ENCODE measurements at places on chromosomes 3 and 15.

DNA sequence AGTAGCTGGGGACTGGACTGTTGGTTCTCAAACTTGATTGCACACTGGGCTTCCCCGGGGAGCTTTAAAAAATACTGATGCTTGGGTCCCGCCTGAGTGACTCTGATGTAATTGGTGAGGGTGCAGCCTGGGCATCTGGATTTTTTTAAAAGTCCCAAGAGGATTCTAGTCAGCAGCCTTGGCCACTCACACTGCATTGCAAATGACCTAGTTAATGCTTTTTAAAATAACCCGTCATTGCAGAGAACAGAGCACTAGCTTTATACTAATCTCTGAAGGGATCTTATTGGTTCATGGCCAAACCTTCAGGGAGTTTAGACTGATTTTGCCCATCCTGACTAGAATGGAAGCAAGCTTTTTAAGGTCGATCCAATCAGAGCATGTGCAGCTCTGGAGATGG is 310.6 kb upstream of the PROK2 start:
- peak; percentile 6 for DNase-seq

- DNase-seq: peak; percentile 78
These were observed 185.1 kb upstream of the TGFBR2 start for GRCh38 chr3:30421266-30421665.

DNA sequence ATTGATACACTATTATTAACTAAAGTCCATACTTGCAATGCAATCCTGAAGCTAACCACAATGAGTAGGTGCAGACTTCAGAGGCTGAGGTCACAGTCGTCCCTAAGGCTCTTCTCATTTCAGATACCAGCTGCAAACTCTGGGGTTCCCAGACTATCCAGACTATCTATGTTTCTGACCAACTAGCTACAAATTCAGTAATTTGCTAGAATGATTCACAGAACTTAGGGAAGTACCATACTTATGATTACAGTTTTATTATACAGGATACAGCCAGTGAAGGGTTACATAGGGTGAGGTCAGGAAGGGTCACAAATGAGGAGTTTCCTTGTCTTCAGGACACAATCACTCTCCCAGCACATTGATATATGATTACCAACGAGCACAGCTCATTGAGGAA is 36.5 kb downstream of the PPM1L start:
- DNase-seq: no peak

GRCh38 chr3:10157031-10157430 is 7.7 kb upstream of the IRAK2 start:
- no peak for DNase-seq

- DNase-seq: peak; percentile 7
These were observed 38.0 kb downstream of the TMEM41A start for GRCh38 chr3:185460719-185461350.

- no peak for DNase-seq
These were observed 70.8 kb downstream of the SCN11A start for GRCh38 chr3:38980938-38981337.

DNA sequence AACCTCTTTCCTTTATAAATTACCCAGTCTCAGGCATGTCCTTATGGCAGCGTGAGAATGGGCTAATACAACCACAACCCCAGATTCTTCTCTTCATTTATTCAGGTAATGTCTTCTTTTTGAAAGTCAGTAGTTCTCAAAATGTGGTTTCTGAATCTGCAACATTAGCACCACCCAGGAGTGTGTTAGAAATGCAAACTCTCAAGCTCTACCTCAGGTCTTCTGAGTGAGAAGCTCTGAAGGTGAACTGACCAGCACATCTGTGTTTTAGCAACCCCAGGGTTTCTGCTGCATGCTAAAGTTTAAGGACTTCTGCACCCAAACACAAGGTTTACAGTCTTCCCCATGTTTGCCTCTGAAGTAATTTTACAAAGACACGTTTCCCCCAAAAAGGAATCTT is 22.3 kb upstream of the TRIM59 start:
- no peak for DNase-seq

GRCh38 chr3:153621953-153622352 is 459.9 kb downstream of the RAP2B start:
- no peak for DNase-seq

All from fibroblast of skin of scalp (primary cell).